Type B pancreatic cell (in vitro differentiated cells): ENCODE measurements at places on chromosomes 12 and 14. TPM values are rescaled to one million over a fixed set of nuclear protein-coding genes. Genes with fewer than 3 reads are reported as not detected.

- peaks cover 88% of the 10 kb centered on the region for H3K27me3 ChIP-seq
- peaks cover 6% of the 10 kb centered on the region for H3K4me1 ChIP-seq
- H3K4me3 ChIP-seq: peak within 1 kb of the TSS; percentile 84
- H3K27ac ChIP-seq: peak within 1 kb of the TSS; percentile 54
- peak; percentile 79 for DNase-seq
These were observed at the start of gene PIANP for GRCh38 chr12:6700646-6701051. TSS of gene PIANP (minus strand) at chr12:6700815. CDS start at chr12:6698061, 2,754 bp downstream.

Gene GZMB
- total RNA-seq: not detected in 2 replicates

DNA sequence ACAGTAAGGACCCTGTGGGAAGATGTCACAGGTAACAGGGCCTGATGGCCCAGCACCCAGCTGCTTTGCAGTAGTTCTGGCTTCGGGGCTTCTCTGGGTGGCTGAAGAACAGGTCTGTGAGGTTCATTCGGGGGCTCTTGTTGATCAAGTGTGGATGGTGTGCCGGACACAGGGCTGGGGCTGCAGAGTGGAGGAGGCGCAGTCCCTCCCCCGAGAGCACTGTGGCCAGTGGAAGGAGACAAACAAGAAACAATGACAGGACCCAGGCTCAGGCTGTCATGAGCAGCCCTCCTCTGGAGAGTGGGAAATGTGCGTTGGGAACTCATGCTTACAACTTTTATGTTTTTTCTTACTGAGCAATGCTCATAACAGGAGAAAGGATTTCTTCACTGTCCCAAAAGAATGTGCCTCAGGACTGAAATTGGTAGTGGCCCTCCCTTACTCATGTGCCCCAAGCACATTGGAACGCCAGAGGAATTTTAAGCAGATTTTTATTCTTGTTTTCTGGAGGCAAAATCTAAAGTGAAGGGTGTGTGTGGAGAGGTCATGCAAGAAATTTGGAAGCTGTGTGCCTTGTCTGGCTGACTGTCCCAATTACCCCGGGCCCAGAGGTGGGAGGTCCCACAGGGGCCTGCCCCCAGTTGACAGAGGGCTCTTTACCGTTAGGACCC, 233.8 kb downstream of the CACNA1C start:
- H3K27me3 ChIP-seq: peaks cover 13% of the 10 kb centered on the region
- no peak for DNase-seq
- H3K27ac ChIP-seq: peak overlapping the region; percentile 78
- peaks cover 8% of the 10 kb centered on the region for H3K36me3 ChIP-seq

Gene ARHGEF40
- total RNA-seq: 10.9 and 65.8 TPM in 2 replicates

GRCh38 chr14:100296106-100296651, 10.1 kb downstream of the SLC25A29 start:
- H3K4me1 ChIP-seq: peaks cover 4% of the 10 kb centered on the region
- DNase-seq: no peak
- no peak overlapping the region for H3K4me3 ChIP-seq
- no peak overlapping the region for H3K27ac ChIP-seq

- H3K4me1 ChIP-seq: peaks cover 27% of the 10 kb centered on the region
- no peak overlapping the region for H3K4me3 ChIP-seq
- no peaks in the 10 kb centered on the region for H3K36me3 ChIP-seq
- DNase-seq: no peak
- no peaks in the 10 kb centered on the region for H3K27me3 ChIP-seq
These were observed 370.6 kb upstream of the PRICKLE1 start for GRCh38 chr12:42960087-42960527.

Gene CD163
- total RNA-seq: 0.14 and 0.57 TPM in 2 replicates

Gene POLE2
- total RNA-seq: 6.1 and 16.6 TPM in 2 replicates

GRCh38 chr12:65229441-65229840, 49.0 kb upstream of the MSRB3 start:
- H3K27me3 ChIP-seq: no peaks in the 10 kb centered on the region
- H3K4me1 ChIP-seq: peaks cover 3% of the 10 kb centered on the region
- DNase-seq: no peak
- no peak overlapping the region for H3K4me3 ChIP-seq
- H3K27ac ChIP-seq: no peak overlapping the region

- DNase-seq: no peak
- no peaks in the 10 kb centered on the region for H3K27me3 ChIP-seq
- no peak overlapping the region for H3K27ac ChIP-seq
- H3K36me3 ChIP-seq: no peaks in the 10 kb centered on the region
These were observed 50.1 kb downstream of the CRADD start for GRCh38 chr12:93727195-93727811.

Gene NOXRED1
- total RNA-seq: 0.46 and 0.57 TPM in 2 replicates

Gene ACOT6
- not detected in 2 replicates for total RNA-seq

GRCh38 chr12:64178122-64178521, 44.0 kb downstream of the KICS2 start:
- H3K27me3 ChIP-seq: peaks cover 7% of the 10 kb centered on the region
- no peak for DNase-seq
- H3K27ac ChIP-seq: no peak overlapping the region

- H3K27me3 ChIP-seq: no peaks in the 10 kb centered on the region
- no peak overlapping the region for H3K4me3 ChIP-seq
- H3K36me3 ChIP-seq: peaks cover 4% of the 10 kb centered on the region
- DNase-seq: no peak
- peaks cover 14% of the 10 kb centered on the region for H3K4me1 ChIP-seq
These were observed 481.1 kb upstream of the DCN start for GRCh38 chr12:91663744-91664143.

GRCh38 chr12:54044425-54045103, 9.1 kb upstream of the HOXC4 start:
- H3K36me3 ChIP-seq: no peaks in the 10 kb centered on the region
- DNase-seq: no peak
- H3K27ac ChIP-seq: peak overlapping the region; percentile 81
- peak overlapping the region; percentile 92 for H3K4me3 ChIP-seq

Gene KRT6B
- total RNA-seq: 0.14 TPM in 1 of 2 replicates, not detected in the other

GRCh38 chr12:108332791-108333382, 6.2 kb downstream of the CMKLR1 start:
- H3K4me1 ChIP-seq: peaks cover 11% of the 10 kb centered on the region
- no peak for DNase-seq
- H3K4me3 ChIP-seq: no peak overlapping the region
- no peaks in the 10 kb centered on the region for H3K36me3 ChIP-seq

GRCh38 chr14:70525691-70526090, 9.1 kb downstream of the ADAM20 start:
- H3K4me1 ChIP-seq: no peaks in the 10 kb centered on the region
- H3K4me3 ChIP-seq: no peak overlapping the region
- no peak for DNase-seq
- H3K36me3 ChIP-seq: peaks cover 2% of the 10 kb centered on the region

- H3K4me3 ChIP-seq: peak overlapping the region; percentile 2
- peaks cover 4% of the 10 kb centered on the region for H3K4me1 ChIP-seq
- H3K27ac ChIP-seq: peak overlapping the region; percentile 85
- peaks cover 14% of the 10 kb centered on the region for H3K36me3 ChIP-seq
- DNase-seq: no peak
These were observed 102.0 kb downstream of the MGST1 start for GRCh38 chr12:16449459-16449858.
